ENCODE measurements at places on chromosomes 3 and 15.

GRCh38 chr15:35713733-35714132, 167.8 kb upstream of the DPH6 start:
- DNase-seq = no peak

DNA sequence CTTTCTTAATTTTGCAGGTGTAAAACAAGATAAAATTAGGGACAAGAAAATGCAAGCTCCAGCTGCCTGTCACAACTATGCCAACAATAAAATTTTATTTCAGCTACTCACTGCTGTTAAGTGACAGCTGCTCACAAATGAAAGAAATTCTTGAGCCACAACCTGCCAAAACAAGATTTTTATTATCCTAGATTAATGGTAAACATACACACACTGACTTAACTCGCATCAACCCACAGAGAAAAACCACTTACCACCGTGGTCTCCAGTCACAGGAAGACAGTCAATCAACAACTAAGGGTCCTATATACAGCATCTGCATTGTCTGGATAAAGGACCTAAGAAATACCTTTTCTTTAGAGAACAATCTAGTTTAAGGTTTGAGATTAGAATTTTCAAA, 31.3 kb downstream of the EFL1 start:
- no peak for DNase-seq

GRCh38 chr3:28799084-28799483, 450.5 kb upstream of the AZI2 start:
- DNase-seq = no peak

- DNase-seq = peak; percentile 72
Observed at GRCh38 chr3:23567917-23568316, 237.8 kb upstream of the UBE2E1 start.

GRCh38 chr3:123610331-123610730, 25.5 kb upstream of the HACD2 start:
- no peak for DNase-seq

- DNase-seq = peak; percentile 97
Observed at GRCh38 chr3:72346526-72346926, 501.7 kb downstream of the SHQ1 start.

DNA sequence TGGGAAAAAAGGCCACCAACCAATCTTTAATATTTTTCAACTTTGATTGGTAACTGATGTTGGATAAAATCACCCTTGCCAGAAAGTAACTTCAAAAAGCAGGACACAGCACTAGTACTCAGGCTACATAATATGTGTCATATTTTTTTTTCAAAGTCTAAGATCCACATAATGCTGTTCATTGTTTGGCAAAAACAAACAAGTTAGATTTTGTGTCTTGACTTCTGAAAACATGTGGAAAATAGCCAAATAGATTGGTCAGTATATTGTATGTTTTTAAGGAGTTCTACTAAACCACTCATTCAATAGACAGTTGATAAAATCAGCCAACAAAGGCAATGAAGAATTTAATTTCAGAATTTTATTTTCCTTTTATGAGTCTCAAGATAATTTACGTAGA, 111.7 kb upstream of the CCDC54 start:
- no peak for DNase-seq

DNA sequence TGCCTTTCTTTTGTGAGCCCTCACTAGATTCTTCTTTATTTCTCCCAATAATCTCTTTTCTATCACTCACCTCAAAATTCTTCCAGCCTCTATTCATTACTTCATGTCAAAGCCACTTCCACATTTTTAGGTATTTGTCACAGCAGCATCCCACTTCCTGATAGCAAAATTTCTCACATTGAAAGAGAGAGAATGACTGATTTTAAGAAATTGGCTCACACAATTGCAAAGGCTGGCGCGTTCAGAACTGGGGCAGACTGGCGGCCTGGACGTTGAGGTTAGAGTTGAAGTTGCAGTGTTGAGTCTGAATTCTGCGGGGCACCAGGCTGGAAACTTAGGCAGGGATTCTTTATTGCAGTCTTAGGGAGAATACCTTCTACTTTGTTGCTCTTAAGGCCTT, 117.9 kb downstream of the LRRC28 start:
- no peak for DNase-seq

DNA sequence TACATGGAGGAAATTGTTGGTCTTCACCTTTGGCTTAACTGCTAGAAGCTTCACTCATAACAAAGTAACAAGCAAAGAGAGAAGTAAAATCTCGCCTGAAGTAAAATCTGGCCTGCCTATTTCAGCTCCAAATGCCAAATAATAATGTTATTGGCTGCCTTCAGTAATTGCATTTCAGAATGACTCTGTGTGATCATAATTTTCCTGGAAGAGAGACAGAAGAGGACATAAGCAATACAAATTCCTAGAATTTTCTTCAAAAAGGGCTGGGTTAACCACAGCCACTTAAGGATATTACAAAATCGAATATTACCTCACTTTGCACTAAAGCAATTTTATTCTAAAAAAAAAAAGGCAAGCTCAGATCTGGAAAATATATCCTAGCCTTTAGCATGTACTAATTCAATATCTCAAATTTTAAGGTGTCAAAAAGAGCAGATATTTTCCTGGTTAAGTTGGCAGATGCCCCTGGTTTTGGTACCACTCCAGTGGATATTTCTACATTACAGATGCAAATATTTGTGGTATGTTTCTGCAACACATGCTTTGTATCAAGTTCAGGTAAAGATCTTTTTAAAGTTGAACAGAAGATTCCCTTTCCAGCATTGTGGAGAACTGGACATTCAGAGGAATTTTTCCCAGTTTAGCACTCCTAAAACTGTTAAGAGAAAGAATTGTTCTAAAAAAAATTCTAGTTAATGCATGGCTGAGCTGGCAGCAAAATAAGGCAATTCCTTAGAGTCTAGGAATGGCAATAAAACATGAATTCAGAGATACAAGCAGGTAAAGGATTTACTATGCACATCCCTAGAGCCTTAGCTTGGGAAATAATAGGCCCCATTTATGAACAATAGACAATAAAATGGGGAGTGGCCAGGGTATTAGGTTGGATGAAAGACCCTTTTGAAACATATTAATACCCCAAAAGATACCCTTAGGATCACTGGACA, 116.7 kb downstream of the STAC start:
- peak; percentile 75 for DNase-seq
